ENCODE measurements at places on chromosomes 13 and 19.

DNA sequence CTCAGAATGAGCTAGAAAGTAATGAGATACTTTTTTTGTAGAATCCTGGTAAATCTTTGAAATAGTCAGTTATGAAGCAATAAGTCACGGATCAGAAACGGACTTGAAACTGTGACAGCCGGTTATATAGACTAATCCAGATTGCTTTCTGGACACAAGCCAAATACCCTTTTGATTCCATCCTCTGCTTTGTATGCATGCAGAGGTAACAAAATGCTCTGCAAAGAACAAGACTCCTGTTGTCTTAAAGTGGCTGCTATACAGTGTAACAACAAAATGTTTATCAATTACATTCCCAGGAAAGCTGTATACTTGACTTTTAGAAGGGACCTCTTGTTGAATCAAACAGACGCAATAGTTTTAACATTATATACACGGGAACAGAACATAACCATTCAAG, 66.5 kb upstream of the STARD13 start:
- DNase-seq = no peak

GRCh38 chr13:96696389-96696900, 297.8 kb downstream of the OXGR1 start:
- no peak for DNase-seq

- DNase-seq = no peak
Measured at GRCh38 chr13:77230560-77230959, 96.3 kb downstream of the MYCBP2 start.

- DNase-seq = no peak
Measured at GRCh38 chr13:76019421-76020044, 383.4 kb downstream of the LMO7 start.

- no peak for DNase-seq
Measured at GRCh38 chr19:55032170-55032800, 5.8 kb downstream of the GP6 start.

GRCh38 chr19:18290302-18291018, 9.0 kb upstream of the JUND start:
- peak; percentile 92 for DNase-seq

GRCh38 chr19:29503140-29503758, 22.5 kb upstream of the VSTM2B start:
- DNase-seq = no peak

- no peak for DNase-seq
Measured at GRCh38 chr13:26025196-26025595, 26.6 kb downstream of the SHISA2 start.

DNA sequence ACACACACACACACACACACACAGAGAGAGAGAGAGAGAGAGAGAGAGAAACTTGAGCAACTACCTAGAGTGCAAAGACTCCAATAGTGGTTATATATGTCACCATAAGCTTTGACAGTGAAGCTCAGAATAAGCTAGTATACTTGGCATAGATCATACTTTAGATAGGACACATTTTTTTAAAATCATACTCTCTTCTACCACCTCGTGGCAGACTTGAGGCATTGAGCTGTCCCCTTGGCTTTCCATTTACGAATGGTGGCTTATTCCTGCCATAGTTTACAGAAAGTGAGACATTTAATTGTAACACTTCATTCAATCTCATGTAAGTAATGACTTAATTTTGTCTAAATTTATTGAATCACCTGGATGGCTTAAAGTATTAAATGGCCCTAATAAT, 108.2 kb downstream of the EDNRB start:
- no peak for DNase-seq

DNA sequence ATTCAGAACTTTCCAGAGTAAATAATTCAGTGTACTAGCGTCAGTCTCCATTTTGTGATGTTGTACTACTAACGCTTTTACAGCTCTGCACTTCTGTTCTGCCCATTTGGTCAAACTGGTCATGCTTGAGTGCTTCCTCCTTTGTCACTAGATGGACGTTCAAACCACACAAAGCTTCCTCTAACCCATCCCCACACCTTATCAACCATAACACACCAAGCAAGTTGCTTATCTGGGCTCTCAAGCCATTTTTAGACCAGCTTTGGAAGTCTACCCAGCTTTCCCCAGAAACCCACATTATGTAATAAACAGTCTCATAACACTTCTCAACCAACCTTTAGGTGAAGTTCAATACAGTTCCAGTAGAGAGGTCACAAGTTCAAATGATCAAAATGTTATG, 2.3 kb upstream of the ZNF347 start:
- DNase-seq = no peak

DNA sequence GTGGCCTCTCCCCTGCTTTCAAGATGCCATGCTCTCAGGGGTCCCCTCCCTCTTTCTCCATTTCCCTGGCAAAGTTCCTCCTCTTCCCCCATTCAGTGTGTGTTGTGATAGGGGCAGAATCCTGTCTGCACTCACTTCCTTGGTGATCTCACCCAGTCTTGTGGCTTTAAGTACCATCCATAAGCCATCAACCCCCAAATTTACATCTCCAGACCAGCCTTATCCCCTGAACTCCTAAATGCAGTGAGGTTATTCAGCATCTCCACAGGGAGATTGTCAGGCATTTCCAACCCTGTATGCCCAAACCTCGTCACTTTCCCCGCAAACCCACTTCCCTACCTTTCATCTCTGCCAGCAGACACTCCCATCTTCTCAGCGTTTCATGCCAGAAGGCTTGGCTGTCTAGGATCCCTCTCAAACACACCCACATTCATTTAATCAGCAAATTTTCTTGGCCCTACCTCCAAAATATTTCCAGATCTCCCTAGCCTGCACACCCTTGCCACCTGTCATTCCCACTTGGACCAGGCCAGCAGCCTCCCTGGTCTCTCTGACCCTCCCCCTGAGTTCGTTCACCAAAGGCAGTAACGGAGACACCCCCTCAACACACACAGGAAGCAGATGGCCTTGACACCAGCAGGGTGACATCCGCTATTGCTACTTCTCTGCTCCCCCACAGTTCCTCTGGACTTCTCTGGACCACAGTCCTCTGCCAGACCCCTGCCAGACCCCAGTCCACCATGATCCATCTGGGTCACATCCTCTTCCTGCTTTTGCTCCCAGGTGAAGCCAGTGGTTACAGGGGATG, at the start of gene HCST:
HCST (plus strand) TSS at position 676 of the 808 bp plus-strand sequence; CDS start at position 741, 65 bp downstream.
- peak; percentile 69 for DNase-seq

- DNase-seq = no peak
Measured at GRCh38 chr19:10646456-10647159, 7.5 kb upstream of the ILF3 start.

DNA sequence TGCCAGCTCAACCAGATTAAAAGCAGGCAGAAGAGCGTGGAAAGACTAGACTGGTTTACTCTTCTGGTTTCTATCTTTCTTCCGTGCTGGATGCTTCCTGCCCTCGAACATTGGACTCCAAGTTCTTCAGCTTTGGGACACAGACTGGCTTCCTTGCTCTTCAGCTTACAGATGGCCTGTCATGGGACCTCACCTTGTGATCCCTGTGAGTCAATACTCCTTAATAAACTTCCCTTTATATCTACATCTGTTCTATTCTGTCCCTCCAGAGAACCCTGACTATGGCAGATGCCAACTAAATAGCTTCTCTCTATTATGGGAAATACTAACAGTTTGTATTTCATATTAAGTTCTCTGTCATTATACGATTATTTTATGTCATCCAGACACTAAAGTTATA, 609.1 kb downstream of the LMO7 start:
- no peak for DNase-seq

DNA sequence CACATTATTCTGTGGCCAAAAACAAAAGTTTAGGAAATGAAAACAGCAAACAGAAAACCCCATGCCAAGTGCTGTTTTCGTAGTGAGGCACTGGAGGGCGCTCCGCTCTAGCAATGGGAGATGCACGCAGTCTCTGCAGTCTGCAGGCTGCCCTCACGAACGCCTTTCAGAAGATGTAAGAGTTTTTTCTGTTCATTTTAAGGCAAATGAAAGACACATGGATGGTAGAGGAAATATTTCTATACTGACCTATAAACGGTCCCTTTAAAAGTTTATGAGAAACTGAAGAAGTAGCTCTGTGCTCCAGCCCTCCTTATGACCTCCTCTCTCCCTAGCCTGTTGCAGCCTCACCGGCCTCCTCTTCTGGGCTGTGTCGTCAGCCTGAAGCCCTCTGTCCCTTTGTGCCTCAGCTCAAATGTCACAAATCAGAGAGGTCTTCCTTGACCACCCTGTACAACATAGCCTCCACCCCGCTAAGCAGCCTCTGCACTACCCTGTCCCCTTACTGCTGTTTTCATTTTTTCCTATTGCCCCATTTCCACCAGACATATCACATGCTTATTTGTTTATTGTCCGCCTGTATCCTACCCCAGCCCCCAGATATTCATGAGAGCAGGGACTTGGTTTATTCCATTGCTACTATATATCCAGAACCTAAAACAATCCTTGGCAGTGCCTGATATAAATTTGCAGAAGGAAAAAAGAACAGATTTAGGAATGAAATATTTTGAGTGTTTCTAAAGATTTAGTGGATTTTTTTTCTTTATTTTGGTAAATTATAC, 116.4 kb downstream of the TM9SF2 start:
- peak; percentile 4 for DNase-seq

- no peak for DNase-seq
Measured at GRCh38 chr19:48966541-48967345, 1.6 kb downstream of the FTL start.

DNA sequence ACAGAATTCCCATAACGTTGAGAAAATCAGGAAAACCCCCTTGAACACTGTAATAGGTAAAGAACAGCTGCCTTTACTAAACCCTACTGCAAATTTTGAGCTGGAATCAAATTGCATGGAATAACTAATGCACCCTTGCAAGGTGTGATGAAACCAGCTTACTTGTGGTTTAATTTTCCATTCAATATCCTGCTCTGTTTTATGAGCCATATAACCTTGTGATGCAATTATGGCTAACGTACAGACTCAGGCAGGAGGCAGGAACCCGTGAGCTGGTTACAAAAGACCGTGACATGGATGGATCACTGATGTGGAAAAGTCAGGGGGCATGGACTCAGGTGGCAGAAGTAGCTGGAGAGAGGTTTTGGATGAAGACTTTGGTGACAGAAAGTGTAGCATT, 438.6 kb downstream of the COG6 start:
- no peak for DNase-seq

DNA sequence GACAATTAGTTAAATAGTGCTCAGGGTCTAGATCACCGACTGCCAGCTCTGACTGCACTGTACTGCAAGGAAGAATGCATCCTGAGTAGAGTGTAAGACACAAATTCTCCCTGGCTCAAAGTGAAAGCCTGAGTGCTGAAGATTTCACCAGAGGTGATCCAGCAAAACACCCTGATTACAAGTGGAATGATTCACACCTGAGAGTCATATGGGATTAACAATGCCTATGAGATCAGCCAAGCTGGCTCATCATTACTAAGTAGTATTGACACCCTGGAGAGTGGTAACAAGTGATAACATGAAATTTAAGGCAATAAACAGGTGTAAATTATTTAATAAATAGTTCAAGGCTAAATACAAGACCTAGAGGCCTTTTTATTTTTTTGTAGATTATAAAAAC, 403.8 kb upstream of the PRR20A start:
- no peak for DNase-seq

- DNase-seq = no peak
Measured at GRCh38 chr19:48742096-48742495, 1.7 kb upstream of the RASIP1 start.

- DNase-seq = no peak
Measured at GRCh38 chr13:59533561-59534555, 629.9 kb downstream of the DIAPH3 start.

GRCh38 chr19:45070861-45071544, 5.3 kb downstream of the ZNF296 start:
- no peak for DNase-seq

DNA sequence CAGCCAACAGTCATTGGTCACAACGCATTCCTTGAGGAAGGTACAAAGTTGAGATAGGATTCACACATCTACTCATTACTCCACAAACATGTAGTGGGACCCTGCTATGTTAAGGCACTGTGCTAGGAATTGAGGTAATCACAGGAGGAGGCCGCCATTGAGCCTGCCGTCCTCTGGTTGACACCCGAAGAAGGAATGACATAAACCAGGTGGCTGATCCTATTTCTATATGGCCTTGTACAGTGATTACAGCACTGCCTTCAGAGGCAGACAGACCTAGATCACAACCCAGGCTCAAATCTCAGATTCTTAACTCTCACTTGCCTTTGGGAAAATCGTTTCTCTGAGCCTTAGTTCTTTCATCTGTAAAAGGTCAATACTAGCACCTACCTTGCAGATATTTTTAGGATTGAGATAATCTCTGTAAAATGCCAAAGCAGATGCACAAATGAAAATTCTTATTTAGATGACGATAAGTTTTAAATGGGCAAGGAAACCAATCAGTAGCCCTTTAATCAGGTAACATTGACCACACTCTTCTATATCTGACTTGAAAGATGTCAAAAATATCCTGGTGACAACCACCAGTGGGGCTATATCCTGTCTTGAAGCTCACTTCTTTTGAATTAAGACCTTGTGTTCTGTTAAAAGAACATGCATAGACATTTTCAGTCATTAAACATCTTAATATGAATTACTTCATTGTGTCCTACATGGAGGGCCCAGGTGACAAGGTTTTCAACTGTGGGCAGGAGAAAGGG, 251.6 kb downstream of the KCTD12 start:
- no peak for DNase-seq

DNA sequence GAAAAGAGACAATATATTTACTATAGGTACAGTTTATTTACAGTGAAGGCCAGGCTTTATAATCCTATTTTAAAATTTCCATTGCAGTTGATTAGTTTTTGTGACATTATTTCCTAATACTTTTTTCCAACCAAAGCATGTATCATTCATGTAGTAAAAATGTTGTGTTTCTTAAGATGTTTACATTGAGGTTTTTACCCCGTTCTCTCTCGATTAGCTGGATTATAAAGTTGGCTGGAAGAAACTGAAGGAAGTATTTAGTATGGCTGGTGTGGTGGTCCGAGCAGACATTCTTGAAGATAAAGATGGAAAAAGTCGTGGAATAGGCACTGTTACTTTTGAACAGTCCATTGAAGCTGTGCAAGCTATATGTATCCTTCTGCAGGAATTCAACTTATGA, 21.2 kb downstream of the HNRNPM start:
- DNase-seq = no peak

- DNase-seq = no peak
Measured at GRCh38 chr13:85853161-85853894, 54.1 kb upstream of the SLITRK6 start.

GRCh38 chr13:102718746-102719145, 23.9 kb upstream of the METTL21C start:
- DNase-seq = no peak

DNA sequence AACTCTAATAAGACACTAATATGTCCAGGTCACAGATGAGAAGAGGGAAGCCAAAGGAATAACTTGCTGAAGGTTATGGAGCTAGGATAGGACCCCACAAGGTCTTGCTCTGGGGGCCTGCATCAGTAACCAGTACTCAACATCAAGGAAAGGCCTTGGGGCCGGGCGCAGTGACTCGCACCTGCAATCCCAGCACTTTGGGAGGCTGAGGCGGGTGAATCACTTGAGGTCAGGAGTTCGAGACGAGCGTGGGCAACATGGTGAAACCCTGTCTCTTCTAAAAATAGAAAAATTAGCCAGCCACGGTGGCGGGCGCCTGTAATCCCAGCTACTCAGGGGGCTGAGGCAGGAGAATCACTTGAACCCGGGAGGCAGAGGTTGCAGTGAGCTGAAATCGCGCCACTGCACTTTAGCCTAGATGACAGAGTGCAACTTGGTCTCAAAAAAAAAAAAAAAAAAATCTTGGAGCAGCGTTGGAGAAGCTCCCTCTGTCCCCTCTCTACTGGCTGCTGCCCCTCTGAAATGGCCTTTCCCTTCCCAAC, 1.8 kb downstream of the LONP1 start:
- DNase-seq = no peak
